ENCODE measurements at places on chromosomes 6 and 20.

GRCh38 chr6:81166770-81167169 is 585.7 kb downstream of the TENT5A start:
- no peak for DNase-seq

DNA sequence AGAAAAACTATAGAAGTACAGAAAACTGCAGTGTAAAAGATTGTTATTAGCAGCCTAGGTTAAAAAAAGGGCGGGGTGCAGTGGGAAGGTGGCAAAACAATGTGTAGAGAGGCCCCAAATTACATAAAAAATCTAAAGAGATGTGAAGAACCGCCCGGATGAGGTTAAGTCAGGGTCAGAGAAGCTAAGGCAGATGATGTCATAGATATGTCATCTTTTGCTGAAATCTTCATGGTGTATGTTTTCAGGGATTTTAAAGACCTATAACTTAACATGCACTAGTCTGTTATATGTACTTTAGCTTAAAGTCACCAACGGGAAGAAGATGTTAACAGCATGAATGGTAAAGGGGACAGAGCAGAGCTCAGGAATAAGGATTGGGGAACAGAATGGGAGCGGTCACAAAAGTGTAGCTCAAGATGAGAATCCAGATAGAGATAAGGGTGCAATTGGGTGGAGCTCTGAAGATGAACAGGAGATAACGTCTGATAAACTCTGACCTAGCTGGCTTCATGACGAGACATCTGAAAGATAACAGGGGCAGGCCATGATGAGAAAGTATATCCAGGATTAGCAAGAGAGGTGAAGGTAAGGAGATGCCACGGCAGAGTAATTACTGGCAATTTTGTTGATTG is 83.4 kb downstream of the TFAP2A start:
- DNase-seq: no peak

DNA sequence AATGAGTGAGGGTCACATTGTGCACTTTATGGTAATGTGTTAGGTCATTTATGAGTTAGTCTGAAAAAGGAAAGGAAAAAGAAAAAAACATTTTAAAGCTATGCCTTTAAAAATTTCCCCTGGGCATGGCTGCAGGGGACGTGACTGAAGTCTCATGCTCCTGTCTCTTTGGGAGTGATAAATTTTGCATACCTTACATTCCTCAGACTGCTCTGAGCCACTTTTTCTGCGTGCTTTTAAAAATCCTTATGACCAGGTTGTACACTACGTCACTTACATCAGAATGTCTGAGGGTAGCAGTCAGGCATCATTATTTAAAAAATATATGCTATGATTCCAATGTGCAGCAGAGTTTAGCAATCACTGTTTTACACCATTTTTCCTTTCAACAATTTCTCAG is 121.2 kb downstream of the RFPL4B start:
- DNase-seq: no peak

GRCh38 chr6:73832313-73832712 is 136.3 kb downstream of the CD109 start:
- DNase-seq: no peak

GRCh38 chr6:42786525-42786985 is 4.7 kb downstream of the BICRAL start:
- no peak for DNase-seq

- DNase-seq: no peak
These were observed 163.0 kb downstream of the TBX18 start for GRCh38 chr6:84601366-84601765.

Measured in activated CD4-positive, alpha-beta T cell treated with anti-CD3 and anti-CD28 coated beads, Interleukin-2, amount 50 U/mL, for 1 hour (primary cell).